Esophagus squamous epithelium (tissue), 5 donors: ENCODE measurements at places on chromosomes 11 and 22. TPM values are rescaled to one million over a fixed set of nuclear protein-coding genes. Genes with fewer than 3 reads are reported as not detected.

Gene SHISAL1
- total RNA-seq = 0.35 TPM

Gene P2RY6
- 0.26 TPM for total RNA-seq

Gene IGLL5
- 20.7 TPM for total RNA-seq

Gene VWA5A
- 19.8 TPM for total RNA-seq

Gene NCF4
- 15.1 TPM for total RNA-seq

Gene OR5W2
- not detected for total RNA-seq

Gene CARD16
- total RNA-seq = 7.9 TPM

Gene OR51E2
- not detected for total RNA-seq

Gene SPA17
- total RNA-seq = 6.6 TPM

Gene OR4A16
- total RNA-seq = not detected

Gene CHADL
- total RNA-seq = 2.7 TPM

Gene CLDN5
- total RNA-seq = 34.7 TPM

Gene DCDC1
- not detected for total RNA-seq

Gene FXYD6
- 0.61 TPM for total RNA-seq

Gene IGSF9B
- 1.1 TPM for total RNA-seq

Gene APOBEC3F
- total RNA-seq = 2.7 TPM

Gene PANX3
- not detected for total RNA-seq

Gene CHKB
- 51.2 TPM for total RNA-seq

Gene IL10RA
- 20.3 TPM for total RNA-seq

Gene MRGPRX4
- total RNA-seq = not detected

Gene ZNF280B
- 0.18 TPM for total RNA-seq

Gene TMEM191C
- 13.8 TPM for total RNA-seq

Gene TMPRSS6
- total RNA-seq = 0.09 TPM

Gene MFNG
- 9.4 TPM for total RNA-seq

Gene ADAMTS8
- 2.4 TPM for total RNA-seq

Gene ARHGAP20
- 4.8 TPM for total RNA-seq

Gene OR8U1
- total RNA-seq = not detected

Gene SCN4B
- total RNA-seq = 1.3 TPM

Gene LINC01488
- not detected for total RNA-seq

Gene UPK3A
- total RNA-seq = not detected

Gene LMNTD2
- 2.1 TPM for total RNA-seq

Gene PLEKHA7
- total RNA-seq = 64.0 TPM

Gene RFPL3
- not detected for total RNA-seq

Gene GAB4
- total RNA-seq = not detected

Gene NLRP14
- total RNA-seq = not detected

Gene NXPE4
- total RNA-seq = not detected

Gene DCUN1D5
- 53.3 TPM for total RNA-seq

Gene SYCE3
- total RNA-seq = not detected

Gene ANKRD42
- 5.3 TPM for total RNA-seq

Gene GAL
- total RNA-seq = not detected

Gene OR8B12
- not detected for total RNA-seq

Gene APOL5
- not detected for total RNA-seq

Gene OR8D1
- total RNA-seq = not detected

Gene OR5T2
- total RNA-seq = not detected

Gene HBE1
- total RNA-seq = not detected

Gene PLAAT2
- total RNA-seq = not detected

Gene RIMBP3B
- not detected for total RNA-seq

Gene CECR2
- 0.57 TPM for total RNA-seq

Gene APLNR
- total RNA-seq = 0.38 TPM
